ENCODE measurements at places on chromosomes 3 and 15. TPM values are rescaled to one million over a fixed set of nuclear protein-coding genes. Genes with fewer than 3 reads are reported as not detected.

Gene ATP10A
- total RNA-seq, result 8.0 TPM

Gene IGDCC3
- 0.19 TPM for total RNA-seq

Gene REC114
- total RNA-seq, result not detected

Gene HYKK
- total RNA-seq, result 5.5 TPM

Gene C3orf20
- not detected for total RNA-seq

Gene CASR
- not detected for total RNA-seq

Gene SNX33
- 15.8 TPM for total RNA-seq

Gene FANCD2OS
- not detected for total RNA-seq
